ENCODE measurements at places on chromosomes 1 and 21.

DNA sequence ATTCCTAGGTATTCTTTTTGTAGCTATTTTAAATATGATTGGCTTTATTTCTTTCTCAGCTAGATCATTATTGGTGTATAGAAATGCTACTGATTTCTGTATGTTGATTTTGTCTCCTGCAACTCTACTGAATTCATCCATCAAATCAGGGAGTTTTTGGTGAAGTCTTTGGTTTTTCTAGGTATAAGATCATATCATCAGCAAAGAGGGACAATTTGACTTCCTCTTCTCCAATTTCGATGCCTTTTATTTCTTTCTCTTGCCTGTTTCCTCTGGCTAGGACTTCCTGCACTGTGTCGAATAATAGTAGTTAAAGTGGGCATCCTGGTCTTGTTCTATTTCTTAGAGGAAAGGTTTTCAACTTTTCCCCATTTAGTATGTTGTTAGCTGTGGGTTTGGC lies 27.5 kb upstream of the PRKACB start:
- DNase-seq, result no peak

DNA sequence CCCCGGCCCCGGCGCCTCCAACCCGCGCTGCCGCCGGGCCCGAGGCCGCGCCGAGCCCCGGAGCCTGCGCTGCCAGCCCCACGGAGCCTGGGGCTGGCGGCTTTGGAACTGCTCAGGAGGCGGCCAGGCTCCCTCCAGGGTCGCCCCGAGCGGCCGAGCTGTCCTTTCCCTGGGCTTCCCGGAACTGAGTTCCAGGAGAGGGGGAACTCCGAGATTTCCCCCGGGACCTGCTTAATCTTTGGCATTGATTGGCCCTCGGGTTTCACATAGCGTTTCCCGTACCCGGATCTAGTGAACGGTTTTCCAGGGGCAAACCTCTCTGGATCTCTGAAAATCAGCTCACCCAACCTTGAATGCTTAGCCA lies 504 bp downstream of the H6PD start:
- no peak for DNase-seq

- no peak for DNase-seq
Measured at GRCh38 chr1:109777436-109777835, 13.7 kb upstream of the EPS8L3 start.

GRCh38 chr1:15028102-15028501 lies 125.4 kb upstream of the TMEM51 start:
- DNase-seq, result no peak

- DNase-seq, result no peak
Measured at GRCh38 chr1:8040586-8040985, 14.5 kb upstream of the ERRFI1 start.

DNA sequence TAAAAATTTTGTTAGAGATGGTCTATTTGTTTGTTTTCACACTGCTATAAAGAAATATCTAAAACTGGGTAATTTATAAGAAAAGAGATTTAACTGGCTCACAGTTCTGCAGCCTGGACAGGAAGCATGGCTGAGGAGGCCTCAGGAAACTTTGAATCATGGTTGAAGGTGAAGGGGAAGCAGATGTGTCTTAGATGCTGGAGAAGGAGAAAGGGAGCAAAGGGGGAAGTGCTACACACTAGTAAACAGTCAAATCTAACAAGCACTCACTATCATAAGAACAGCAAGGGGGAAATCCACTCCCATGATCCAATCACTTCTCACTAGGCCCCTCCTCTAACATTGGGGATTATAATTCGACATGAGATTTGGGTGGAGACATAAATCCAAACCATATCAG lies 76.8 kb upstream of the COL24A1 start:
- DNase-seq, result no peak

- DNase-seq, result no peak
Measured at GRCh38 chr1:36365381-36365780, 20.3 kb downstream of the STK40 start.

GRCh38 chr1:198462365-198463019 lies 78.0 kb downstream of the ATP6V1G3 start:
- DNase-seq, result no peak

DNA sequence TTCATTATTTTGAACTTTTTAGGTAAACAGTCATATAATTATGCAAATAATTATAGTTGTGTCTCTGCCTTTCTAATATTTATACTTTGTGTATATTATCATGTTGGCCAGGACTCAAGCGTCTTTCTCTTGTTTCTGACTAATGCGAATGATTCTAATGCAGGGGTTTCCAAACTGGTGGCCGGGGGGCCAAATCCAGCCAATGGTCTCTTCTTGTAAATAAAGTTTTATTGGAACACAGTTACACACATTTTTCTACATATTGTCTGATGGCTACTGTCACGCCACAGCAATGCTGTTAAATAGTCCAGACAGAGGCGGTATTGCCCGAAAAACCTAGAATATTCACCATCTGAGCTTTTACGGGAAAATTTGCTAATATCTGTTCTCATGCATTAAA lies 8.9 kb upstream of the POFUT2 start:
- no peak for DNase-seq

- no peak for DNase-seq
Measured at GRCh38 chr1:7136166-7136953, 351.1 kb downstream of the CAMTA1 start.

GRCh38 chr1:232481091-232481490 lies 148.8 kb downstream of the SIPA1L2 start:
- no peak for DNase-seq

- DNase-seq, result no peak
Measured at GRCh38 chr1:27787895-27788294, 14.9 kb downstream of the STX12 start.

DNA sequence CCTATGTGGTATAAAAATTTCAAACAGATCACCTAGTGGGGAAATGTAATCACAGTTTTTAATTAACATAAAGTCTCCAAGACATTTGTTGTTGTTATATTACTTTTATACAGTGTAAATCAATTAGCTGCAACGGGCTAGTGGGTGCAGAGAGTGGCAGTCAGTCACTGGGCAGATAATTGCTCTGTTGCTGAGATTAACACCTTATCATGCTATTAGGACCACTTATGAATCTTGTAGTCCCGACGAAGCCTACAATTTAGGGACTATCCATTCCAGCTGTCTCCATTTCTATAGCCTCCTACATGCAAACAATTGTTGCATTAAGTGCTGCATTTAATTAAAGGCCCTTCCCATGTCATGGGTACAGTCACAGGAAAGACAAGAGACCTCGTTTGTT lies 158.9 kb upstream of the PROX1 start:
- no peak for DNase-seq

DNA sequence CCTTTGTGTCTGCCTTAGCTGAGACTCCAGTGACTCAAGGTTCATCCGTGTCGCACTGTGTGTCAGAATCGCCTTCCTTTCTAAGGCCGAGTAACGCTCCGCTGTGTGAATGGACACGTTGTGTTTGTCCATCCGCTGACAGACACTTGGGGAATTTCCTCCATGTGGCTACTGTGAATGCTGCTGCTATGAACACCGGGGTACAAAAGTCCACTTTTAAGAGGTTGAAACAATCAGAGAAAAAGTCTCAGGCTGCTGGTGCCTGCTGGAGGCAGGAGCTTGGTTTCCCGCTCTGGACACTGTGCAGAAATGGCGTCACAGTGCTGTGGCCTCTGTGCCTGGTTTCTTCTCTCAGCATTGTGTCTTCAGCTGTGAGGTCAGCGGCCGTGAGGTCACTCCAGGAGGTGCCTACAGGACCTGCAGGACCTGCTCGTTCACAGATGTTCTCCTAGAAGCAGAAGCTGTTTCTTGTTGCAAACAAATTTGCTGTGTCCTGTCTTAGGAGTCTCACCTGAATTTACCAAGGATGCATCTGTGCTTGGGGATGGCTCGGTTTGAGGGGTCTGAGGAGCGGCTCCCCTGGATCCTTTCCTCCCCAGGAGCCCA lies 34.2 kb downstream of the KRTAP10-1 start:
- no peak for DNase-seq

- DNase-seq, result no peak
Measured at GRCh38 chr1:111249960-111250359, 22.4 kb downstream of the CHI3L2 start.

DNA sequence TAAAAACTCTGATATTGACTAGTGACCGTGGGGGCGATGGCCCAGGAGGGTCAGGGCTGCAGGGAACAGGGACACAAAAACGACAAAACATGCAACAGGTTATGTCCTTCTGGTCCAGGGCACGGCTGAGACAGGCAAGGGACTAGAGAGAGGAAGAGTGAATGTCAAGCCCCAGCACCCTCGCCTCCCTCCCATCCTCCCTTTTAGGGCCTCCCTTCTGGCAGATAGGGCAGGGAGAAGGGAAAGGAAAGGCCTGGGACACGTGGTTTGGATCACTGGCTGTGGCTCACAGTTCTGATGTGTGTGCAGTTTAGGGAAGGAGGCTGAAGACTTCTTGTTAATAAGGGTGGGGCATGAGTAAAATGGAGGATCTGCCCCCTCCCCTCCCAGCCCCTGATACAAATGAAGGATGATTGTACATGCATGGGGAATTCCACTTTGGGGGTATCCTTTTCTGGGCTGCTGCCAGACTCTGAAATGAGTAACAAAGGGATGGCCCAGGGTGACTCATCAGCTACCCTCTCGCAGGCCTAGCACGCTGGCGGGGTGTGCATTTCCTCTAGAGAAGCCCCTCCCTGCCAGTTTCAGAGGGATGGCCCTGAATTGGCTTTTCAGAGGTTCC lies 14.2 kb downstream of the CAPN2 start:
- peak; percentile 78 for DNase-seq

DNA sequence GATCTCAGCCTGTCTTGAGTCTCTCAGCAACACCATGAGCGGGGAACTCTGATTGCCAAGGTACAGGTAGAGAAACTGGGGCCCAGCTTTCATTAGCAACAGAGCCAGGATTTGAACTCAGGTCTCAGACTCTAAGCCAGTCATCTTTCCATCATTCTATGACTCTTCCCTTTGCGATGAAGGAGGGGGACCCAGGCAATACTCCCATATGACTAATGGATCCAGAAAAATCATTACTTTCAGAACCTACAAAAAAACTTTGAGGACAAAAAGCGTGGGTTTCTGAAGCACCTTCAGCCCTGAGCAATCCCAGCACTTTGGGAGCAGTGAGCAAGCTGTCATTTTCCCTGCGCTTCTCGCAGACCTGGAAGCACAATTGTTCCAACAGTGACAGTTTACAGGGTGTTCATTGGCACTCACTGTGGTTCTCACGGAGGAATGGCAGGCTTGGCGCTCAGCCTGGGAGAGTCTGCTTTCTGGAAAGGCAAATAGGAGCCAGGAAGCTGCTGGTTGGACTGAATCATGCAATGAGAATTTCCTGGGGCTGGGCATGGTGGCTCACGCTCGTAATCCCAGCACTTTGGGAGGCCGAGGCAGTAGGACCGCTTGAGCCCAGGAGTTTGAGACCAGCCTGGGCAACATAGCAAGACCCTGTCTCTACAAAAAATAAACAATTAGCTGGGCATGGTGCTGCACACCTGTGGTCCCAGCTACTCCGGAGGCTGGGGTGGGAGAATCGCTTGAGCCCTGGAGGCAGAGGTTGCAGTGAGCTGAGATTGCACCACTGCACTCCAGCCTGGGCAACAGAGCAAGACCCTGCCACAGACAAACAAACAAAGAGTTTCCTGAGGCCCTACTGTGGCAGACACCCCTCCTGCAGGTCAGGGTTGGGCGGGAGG lies 40.1 kb downstream of the SLC2A7 start:
- no peak for DNase-seq

DNA sequence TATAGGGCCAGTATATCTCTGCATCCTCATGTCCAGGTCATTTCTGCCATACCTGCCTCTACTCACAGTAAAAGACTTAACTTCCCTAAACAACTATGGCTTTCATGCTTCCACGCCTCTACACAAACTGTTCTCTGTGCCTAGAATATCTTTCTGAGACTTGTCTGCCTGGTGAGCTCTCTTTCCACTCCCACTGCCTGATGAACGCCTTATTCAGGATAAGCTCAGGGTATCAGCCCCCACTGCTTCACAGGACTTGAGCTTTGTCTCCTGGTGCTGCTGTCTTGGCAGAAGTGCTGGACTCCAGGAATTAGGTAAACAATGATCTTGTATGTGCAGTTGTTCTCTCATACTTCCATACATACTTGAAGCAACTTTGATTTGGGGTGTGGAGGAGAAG lies 4.8 kb upstream of the DDX20 start:
- DNase-seq, result no peak

- no peak for DNase-seq
Measured at GRCh38 chr1:4614371-4615137, 39.9 kb upstream of the AJAP1 start.

- no peak for DNase-seq
Measured at GRCh38 chr21:36338975-36339374, 19.0 kb downstream of the MORC3 start.

DNA sequence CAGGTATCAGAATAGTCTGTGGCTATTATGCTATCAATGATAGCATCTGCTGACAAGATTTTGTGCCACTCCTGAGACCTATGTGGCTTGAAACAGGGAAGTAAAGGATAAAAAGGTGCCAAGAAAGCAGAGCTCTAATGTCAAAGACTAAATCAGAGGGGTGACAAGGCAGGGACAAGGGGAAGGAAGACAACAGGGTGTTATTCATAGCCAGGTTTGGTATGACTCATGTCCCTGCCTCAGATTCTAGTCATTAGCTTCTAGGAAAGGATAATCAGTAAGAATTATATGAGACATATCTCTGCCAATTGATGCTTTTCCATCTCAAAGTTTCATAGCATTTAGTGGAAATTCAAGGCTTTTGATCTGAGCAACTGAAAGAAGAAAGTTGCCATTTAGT lies 31.8 kb upstream of the PLD5 start:
- DNase-seq, result no peak

DNA sequence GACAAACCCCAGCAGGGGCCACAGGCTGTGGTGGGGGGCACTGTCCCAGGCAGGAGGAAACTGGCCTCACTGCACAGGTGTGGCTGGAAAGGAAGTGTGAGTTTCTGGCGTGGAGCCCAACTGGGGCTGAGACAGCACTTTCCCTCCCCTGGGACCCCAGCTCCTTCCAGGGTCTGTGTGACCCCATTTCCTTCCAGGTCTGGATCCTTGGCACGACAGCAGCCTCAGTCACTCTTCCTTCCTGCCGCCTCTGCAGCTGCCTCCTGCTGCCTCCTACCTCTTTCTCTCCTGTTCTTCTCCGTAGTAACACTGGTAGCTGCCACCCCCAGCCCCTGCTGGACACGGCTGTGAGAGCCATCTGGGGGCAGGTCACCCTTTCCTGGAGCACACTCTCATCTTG lies 88.0 kb downstream of the SIK1 start:
- DNase-seq, result no peak

- peak; percentile 30 for DNase-seq
Measured at GRCh38 chr1:35808450-35809113, 766 bp downstream of the AGO4 start.

DNA sequence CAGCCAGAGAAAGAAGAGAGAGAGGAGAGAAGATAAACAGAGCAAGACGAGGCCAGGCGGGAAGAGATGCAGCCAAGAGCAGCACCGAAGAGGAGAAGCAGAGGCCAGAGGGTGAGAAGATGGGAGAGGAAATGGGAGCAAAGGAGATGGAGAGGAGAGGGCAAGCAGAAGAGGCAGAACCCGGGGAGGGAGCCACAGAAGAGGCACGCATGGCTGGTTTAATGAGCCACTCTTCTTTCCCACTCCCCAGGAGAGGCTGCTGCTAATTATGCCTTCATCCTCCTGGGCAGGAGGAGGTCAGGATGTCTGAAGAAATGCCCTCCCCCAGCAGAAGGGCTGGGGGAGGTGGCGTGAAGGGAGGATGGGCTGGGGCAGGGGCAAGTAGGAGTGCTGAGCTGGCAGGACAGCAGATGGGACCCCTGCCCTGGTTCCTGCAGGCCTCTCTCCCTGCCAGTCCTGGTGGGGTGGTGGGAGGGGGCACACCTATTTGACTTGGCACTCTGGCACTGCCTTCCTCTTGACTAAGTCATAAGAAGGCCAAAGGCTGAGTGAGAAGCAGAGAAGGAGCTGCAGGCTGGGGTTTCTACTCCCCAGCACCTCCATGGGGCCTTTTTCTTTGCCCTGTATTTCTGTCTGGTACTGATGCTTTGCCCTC lies 32.3 kb downstream of the KIRREL1 start:
- no peak for DNase-seq
